Kidney glomerular epithelial cell (primary cell): ENCODE measurements at places on chromosomes 7 and 10.

- DNase-seq, result no peak
Observed at GRCh38 chr10:121615836-121616235, 17.6 kb upstream of the FGFR2 start.

DNA sequence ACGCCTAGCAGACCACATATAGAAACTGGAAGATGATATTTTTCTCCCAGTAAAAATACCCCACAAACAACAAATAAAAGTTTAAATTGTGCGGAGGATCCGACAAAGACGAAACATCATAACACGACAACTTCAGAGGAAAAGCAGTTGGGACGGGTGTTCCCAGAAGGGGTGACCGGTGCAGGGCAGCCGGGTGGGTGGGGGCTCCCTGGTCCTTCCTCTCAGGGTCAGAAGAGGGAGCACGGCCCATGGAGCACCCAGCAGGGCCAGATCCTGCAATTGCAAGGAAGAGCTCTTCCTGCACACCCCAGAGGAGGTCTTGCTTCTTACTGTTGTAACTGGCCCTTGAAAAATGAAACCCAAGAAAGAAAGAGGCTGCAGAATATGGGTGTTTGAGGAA lies 608.5 kb upstream of the MKI67 start:
- DNase-seq, result no peak

DNA sequence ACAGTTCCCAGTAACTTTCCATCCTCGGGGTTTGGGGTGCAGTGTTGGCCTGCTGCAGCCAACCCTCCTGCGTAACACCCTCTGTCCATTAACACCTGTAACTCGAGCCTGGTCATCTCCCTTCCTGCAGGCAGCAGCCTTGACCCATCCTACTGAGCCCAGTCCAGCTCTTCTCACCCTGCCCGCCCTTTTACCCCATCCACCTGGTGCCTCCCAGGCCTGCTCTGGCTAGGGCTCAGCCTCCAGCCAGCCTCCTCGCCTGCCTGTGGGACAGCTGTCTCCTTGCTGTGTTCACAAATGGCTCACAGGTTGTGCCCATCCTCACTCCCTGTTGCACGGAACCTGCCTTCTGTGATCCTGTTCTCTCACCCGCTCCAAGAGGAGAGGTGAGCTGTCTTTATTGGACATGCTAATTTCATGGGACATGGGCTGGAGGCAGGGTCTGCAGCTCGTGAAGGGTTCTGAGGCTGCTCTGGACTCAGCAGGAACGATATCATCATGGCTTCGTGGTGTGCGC lies 277.2 kb upstream of the TCERG1L start:
- DNase-seq, result no peak

GRCh38 chr7:69412331-69413146 lies 185.7 kb upstream of the AUTS2 start:
- no peak for DNase-seq
